NCI-H187 (cell line): ENCODE measurements at places on chromosomes 1 and 21.

GRCh38 chr1:236830560-236830959 lies 35.5 kb downstream of the MTR start:
- DNase-seq: no peak

- DNase-seq: no peak
Observed at GRCh38 chr1:181122222-181122621, 33.7 kb downstream of the IER5 start.

DNA sequence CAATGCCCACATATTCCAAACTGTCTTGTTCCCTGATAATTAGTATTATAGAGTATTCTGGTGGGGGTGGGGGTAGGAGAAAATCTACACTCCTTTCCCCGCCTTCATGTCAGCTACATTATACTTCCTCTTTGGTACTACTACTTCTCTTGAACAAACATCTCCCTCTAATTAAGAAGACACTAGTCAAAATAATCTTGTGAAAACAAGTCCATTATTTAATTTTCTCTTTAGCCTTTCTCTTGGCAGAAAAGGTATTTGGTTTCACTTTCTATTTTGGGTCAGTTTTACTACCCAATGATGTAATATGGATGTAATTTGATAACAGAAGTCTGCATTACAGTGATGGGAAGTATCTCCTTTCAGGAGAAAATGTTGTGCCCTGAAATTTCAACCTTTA lies 22.5 kb downstream of the NTMT2 start:
- no peak for DNase-seq

DNA sequence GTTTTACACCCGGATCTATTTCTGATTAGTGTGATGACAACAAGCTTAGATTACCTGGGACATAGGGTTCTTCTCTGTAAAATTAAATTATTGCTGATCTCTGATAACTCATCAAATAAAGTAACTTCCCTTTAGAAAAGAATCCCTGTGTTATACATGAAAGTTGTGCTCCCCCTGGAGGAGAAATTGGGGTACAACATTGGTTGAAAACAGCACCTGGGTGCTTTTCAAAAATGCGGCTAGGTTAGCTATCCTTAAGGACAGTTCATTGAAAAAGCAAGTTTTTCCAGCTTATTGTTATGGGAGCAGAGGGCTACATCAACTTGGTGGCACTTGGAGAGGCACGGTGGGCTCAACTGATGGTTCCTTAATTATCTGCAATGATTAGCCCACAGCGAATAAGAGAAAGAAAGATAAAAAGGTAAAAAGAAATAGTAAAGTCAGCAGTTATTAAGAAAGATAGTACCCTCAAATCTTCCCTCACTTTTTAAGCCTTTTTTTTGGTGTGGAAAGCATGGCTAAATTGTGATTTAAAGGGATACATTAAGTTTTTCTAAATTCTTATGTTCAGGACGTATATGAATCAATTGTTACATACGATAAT lies 97.8 kb downstream of the FMN2 start:
- peak; percentile 3 for DNase-seq

- no peak for DNase-seq
Observed at GRCh38 chr1:167544447-167545093, 9.0 kb downstream of the CREG1 start.

DNA sequence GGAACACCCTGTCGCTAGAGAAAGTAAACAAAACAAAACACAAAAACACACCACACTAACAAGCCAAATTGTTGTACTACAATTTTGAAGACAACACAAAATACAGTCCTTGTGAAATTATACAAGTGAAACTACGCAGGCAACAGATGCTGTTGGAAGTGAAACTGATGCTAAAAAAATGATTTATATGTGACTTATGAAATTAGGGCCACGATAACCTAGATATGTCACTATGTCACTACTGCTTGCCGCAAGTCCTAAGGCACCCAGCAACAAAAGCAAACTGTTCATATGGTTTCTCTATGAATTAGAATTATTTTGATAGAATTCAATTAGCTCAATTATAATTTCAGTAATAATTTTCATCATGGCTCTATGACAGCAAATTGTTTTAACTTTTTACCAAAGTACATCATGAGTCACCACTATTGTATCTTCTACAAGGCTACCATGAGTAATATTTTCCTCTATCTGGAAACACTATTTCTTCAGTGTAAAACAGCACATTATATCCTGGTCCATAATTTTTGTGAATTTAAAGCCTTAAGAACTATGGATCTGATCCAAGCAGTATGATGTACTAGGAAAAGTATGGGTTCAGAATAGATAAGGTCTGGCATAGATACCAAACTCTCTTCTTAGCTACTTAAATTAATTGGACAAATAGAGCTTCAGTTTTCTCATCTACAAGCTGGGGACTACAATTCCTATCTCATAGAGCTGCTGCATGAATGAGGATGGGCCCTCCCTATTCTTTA lies 216.3 kb downstream of the COL11A1 start:
- no peak for DNase-seq

- no peak for DNase-seq
Observed at GRCh38 chr1:17531682-17532487, 7.6 kb upstream of the ARHGEF10L start.

GRCh38 chr1:27132147-27132546 lies 22.8 kb downstream of the SLC9A1 start:
- no peak for DNase-seq

DNA sequence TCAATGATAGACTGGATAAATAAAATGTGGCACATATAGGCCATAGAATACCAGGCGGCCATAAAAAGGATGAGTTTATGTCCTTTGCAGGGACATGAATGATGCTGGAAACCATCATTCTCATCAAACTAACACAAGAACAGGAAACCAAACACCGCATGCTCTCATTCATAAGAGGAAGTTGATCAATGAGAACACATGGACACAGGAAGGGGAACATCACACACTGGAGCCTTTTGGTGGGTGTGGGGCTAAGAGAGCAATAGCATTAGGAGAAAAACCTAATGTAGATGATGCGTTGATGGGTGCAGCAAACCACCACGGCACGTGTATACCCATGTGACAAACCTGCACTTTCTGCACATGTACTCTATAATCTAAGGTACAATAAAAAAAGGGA lies 883.4 kb upstream of the PRMT6 start:
- DNase-seq: no peak

- no peak for DNase-seq
Observed at GRCh38 chr1:1755426-1755825, 22.8 kb downstream of the NADK start.

- no peak for DNase-seq
Observed at GRCh38 chr1:215043401-215043800, 39.1 kb upstream of the KCNK2 start.

DNA sequence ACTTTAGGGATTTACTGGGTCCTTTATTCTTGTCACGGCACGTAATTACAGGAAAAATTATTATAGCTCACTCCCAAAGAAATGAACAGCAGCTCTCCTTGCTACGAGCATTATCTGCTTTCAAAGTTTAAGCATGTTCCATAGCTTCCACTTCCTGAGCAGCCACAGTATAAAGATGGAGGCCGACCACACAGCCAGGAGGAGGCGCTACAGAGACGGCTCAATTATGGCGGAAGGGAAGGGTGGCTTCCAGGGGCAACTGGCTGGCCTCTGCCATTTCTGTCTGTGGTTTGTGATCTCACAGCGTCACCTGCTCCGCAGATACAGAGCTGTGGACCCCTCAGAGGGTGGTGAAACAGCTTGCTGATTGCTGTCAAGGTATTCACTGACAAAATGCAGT lies 212.3 kb upstream of the GREM2 start:
- DNase-seq: no peak

GRCh38 chr1:45892068-45892785 lies 88.8 kb downstream of the MAST2 start:
- DNase-seq: no peak

DNA sequence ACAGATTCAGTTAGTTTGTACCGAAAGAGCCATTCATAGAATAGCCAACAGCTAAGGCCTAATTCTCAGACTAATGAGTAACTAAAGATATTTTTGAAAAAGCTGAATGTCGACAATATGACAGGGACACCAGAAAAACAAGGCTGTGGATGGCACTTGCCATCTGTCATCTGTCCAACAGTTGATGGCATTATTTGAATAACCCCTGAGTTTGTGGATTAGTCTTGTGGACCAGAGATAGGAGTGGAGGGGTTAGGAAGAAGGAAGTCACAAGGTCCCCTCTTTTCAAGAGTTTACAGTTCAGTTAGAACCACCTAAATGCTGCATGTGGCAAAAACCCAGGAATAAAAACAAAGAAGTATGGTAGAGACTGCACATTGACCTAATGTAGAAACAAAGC lies 356.5 kb upstream of the DUSP10 start:
- DNase-seq: no peak

GRCh38 chr1:223364685-223365382 lies 858 bp upstream of the SUSD4 start:
- no peak for DNase-seq

- DNase-seq: no peak
Observed at GRCh38 chr1:21322681-21323016, 32.4 kb upstream of the ECE1 start.

- no peak for DNase-seq
Observed at GRCh38 chr1:33797849-33798248, 66.0 kb upstream of the HMGB4 start.

- DNase-seq: no peak
Observed at GRCh38 chr1:11214698-11215380, 25.7 kb downstream of the ANGPTL7 start.

DNA sequence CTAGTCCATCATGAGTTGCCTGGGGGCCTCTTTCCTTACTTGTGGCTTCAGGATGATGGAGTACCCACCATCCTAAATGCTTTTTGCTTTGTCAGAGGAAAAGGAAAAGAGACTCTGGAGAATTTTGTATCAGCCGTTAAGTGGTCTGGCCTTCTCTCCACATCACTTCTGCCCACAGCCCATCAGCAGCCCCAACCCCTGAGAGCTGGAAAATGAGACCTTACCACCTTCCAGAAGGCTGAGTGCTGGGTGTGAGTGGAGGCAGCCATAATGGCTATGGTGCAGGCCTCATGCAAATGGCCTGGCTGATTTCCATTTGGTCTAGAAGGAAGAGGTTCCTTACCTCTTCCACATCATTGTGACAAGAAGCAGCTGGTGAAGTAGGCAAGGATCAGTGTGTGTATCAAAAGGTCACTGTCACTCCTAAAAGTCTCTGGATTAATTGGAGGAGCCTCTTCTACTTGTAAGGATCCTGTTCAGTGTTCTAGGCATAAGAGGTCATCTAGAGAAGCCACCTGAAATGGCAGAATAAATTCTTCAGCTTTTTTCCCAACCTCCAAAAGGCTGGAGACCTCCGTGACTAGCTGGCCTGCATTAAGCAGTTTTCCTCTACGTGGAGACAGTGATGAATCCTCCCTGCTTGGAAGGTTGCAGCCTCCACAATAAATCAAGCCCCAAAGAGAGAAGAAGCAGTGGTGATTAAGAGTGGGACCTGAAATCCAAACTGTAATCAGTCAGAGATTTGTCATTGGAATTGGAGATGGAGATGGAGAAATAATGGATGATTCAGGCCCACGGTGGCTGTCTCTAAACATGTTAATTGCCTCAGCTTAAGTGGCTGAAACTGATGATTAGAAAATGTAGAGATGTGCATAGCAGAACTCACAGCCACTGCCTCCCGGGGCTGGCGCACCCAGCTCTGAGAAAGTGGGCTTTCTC lies 111.5 kb downstream of the CNIH3 start:
- DNase-seq: no peak

- no peak for DNase-seq
Observed at GRCh38 chr1:180235077-180235501, 5.0 kb downstream of the LHX4 start.

- DNase-seq: no peak
Observed at GRCh38 chr1:229370601-229371021, 27.8 kb upstream of the CCSAP start.

- no peak for DNase-seq
Observed at GRCh38 chr1:228287541-228288425, 79.9 kb downstream of the OBSCN start.

GRCh38 chr1:163777205-163777604 lies 455.5 kb downstream of the NUF2 start:
- DNase-seq: no peak

DNA sequence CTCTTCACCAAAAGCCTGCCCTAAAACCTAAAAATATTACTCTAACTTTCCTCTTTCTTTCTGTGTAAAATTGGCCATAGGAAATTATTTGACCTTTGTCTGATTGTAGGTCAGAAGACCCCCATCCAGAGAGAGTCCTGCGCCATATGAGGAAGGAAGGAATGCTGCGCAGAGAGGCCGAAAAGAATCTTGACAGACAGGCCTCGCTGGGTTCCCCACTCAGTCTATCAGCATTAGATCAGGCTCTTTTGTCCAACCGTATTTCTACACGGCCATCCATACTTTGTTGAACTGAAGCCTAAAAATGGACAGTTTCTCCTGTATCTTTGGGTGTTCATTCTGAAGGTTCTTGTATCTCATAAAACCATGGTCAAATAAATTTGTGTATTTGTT lies 4.3 kb upstream of the SLC30A2 start:
- DNase-seq: no peak

- no peak for DNase-seq
Observed at GRCh38 chr1:52444463-52444862, 40.1 kb downstream of the PRPF38A start.

DNA sequence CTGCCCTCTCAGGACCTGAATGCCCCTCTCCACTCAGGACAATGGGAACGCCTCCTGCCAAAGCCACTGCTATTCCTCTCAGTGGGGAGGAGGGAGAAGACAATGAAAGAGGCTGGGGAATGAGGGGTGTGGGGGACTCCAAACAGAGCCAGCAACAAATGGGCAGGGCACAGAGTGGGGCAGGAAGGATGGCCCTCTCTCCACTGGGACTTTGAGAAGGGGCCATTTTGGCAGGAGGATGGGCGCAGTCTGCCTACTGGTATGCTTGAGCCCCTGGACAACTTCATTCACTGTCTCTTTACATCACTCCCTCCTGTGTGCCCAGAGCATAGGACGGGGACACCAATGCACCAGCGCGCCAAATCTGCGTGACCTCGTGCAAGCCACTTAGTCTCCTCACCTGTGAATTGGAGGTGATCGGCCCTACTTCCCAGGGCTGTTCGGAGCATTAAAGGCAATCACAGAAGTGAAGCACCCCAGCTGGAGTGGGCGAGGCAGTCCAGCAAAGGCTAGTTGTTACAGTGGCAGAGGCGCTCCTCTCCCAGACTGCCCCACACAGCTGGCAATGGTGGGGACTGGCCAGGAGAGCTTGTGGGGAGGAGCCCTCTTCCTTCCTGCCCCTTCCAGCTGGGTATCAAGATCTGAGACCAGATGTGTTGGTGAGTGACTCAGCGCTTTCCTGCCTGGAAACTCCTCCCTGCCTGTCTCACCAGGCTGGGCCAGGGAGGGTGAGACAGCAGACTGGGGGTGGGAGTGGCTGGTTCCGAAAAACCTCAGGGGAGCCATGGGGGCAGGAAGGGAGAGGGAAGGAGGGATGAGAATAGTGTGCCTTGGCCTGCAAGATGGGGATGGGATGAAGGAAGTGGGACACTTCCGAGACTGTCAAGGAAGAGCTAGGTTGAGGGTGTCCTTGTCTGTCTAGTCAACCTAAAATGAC lies 22.4 kb upstream of the SYNC start:
- DNase-seq: no peak

- no peak for DNase-seq
Observed at GRCh38 chr1:213826891-213827290, 160.9 kb upstream of the PROX1 start.

GRCh38 chr1:88228114-88228513 lies 456.0 kb upstream of the PKN2 start:
- DNase-seq: no peak
